ENCODE measurements at places on chromosomes 1 and 21.
A peak's percentile ranks its signal among the peaks of the same experiment; 100 is the strongest.

- no peak for DNase-seq
These were observed 7.0 kb downstream of the KRTAP10-8 start for GRCh38 chr21:44618909-44619308.

- no peak for DNase-seq
These were observed 107.6 kb downstream of the CCDC185 start for GRCh38 chr1:223500560-223501425.

GRCh38 chr1:7921796-7922195 lies 18.8 kb downstream of the TNFRSF9 start:
- no peak for DNase-seq

GRCh38 chr1:153485863-153486262 lies 25.4 kb upstream of the S100A7 start:
- DNase-seq: no peak

- DNase-seq: no peak
These were observed 45.9 kb downstream of the COQ8A start for GRCh38 chr1:226985839-226986463.

DNA sequence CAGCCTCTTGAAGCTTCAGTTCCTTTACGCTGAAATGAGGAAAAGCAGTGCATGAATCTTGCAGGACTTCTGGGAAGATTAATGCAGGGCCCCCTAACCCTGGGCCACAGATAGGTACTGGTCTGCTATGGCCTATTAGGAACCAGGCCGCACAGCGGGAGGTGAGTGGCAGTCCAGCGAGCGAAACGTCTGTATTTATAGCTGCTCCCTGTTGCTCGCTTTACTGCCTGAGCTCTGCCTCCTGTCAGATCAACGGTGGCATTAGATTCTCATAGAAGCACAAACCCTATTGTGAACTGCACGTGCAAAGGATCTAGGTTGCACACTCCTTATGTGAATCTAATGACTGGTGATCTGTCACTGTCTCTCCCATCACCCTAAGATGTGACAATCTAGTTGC lies 130.2 kb downstream of the CHRM3 start:
- no peak for DNase-seq

- DNase-seq: no peak
These were observed 176.3 kb upstream of the EDN2 start for GRCh38 chr1:41660570-41661427.

DNA sequence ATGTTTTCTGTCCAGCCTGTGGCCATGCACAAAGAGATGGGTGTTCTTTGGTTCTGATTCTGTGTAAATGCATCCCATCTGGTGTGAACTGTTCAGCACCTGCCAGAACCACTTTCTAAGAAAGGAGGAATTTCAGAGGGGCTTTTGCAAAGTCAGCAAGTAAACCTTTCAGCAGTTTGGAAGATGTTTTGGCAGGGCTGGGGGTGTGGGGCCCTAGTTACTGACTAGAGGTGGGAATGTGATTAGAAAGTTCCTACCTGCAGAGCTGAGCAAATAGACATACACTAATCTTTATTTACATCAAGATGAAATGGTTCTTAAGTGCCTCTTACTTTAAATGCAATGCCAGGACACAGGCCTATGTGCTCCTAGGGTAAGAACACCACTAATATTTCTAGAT lies 378.1 kb upstream of the USP24 start:
- no peak for DNase-seq

DNA sequence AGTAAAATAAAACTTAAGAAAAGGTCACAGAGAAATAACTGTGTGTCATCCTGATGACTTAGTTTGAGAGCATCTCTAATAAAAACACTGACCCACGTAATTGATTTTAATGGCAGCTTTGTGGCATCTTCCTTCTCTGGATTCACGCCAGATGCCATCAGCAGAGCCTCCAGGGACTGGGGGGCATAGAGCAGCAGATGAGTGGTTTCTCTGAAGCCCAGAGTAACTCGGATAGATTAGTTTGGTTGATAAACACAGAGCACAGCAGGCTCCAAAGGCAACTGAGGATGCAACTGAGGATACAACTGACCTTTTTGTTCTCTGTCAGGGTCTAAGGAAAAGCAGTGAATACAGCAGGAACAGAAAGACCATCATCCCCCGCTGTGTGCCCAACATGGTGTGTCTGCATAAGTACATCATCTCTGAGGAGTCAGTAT lies 180.8 kb downstream of the RPS6KC1 start:
- DNase-seq: no peak

GRCh38 chr1:243946946-243947345 lies 96.9 kb upstream of the AKT3 start:
- peak; percentile 57 for DNase-seq

GRCh38 chr1:42807056-42807668 lies 9.8 kb upstream of the ERMAP start:
- no peak for DNase-seq
